Breast epithelium (tissue), 4 donors: ENCODE measurements at places on chromosomes 11 and 22.

DNA sequence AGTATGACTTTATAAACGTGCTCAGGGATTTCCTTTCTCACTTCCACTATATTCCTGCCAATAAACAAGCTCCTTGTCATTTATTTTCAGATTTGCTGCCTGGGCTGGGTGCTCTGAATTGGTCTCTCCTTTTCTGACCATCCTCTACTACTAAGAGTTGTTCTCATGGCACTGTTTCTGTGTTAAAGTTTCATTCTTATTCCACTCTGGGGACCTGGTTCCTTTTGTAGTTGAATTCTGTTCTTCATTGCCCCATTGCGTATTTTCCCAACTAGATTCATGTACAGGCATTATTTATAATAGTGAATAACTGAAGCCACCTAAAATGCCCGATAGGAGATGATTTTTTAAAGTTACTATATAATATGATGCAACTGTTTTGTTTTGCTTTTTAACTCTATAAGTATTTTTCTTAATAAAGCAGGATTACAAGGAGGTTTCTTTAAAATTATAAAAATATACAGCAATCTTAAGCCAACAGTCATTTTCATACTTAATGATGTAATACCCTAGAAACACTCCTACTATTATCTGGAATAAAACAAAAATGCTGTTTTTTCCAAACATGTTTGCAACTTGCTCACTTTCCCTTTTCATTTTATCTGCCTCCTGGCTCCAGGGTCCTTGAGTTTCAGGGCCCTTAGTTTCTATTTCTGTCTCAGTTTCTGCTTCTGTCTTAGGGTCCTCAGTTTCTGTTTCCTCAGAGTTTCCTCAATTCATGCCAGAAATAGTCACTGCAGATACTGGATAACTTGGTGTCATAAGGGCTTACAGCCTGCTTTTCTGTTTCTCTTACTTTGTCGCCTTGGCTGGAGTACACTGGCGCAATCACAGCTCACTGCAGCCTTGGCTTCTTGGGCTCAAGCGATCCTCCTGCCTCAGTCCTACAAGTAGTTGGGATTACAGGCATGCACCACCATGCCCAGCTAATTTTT lies 9.8 kb upstream of the FUT4 start:
- no peaks in the 10 kb centered on the region for H3K27me3 ChIP-seq
- H3K27ac ChIP-seq: no peak overlapping the region
- H3K4me1 ChIP-seq: no peaks in the 10 kb centered on the region
- no peaks in the 10 kb centered on the region for H3K36me3 ChIP-seq
- no peak for DNase-seq

DNA sequence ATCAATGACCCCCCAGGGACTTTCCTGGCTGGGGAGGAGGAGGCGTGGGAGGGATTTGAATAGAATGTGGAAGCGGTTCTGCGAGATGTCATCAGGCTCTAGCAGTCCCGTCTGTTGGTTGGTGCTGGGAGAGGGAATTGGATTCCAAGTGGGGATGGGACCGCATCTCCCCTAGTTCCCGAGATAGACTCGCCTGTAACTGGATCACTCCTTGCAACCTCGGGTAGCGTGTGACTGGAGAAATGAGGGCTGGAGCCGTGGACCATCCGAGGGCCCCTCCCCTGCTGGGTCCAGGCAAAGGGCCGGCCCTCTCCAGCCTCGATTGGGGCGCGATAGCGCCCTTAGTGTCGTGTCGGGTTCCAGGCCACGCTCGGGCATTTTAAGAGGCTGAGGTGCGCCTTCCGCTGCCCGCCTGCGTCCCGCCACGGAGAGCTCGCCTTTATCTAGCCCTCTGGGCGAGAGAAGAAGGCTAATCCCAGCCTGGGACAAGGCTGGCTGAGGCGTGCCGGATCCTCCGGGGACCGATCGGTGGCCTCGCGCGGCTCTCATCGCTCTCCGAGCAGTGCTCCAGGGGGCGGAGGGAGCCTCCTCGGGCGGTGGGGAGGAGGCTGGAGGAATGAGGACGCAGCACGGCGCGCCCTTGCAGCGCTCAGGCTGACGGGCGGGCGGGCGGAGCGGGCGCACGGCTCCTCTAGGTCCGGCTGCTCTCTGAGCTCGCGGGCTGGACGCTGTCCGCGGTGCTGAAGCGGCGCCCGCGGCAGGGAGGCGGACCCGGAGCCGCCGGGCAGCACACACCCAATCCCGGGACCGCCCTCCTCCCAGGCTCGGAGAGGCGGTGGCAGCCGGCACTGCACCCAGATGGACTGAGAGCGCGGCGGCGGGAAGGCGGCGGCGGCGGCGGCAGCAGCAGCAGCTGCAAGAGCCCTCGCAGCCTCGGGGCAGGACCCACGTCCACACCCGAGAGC lies 107.8 kb downstream of the OSBP2 start:
- DNase-seq: peak; percentile 57
- peaks cover 4% of the 10 kb centered on the region for H3K27me3 ChIP-seq
- H3K27ac ChIP-seq: no peak overlapping the region
- H3K4me3 ChIP-seq: peak overlapping the region; percentile 56

DNA sequence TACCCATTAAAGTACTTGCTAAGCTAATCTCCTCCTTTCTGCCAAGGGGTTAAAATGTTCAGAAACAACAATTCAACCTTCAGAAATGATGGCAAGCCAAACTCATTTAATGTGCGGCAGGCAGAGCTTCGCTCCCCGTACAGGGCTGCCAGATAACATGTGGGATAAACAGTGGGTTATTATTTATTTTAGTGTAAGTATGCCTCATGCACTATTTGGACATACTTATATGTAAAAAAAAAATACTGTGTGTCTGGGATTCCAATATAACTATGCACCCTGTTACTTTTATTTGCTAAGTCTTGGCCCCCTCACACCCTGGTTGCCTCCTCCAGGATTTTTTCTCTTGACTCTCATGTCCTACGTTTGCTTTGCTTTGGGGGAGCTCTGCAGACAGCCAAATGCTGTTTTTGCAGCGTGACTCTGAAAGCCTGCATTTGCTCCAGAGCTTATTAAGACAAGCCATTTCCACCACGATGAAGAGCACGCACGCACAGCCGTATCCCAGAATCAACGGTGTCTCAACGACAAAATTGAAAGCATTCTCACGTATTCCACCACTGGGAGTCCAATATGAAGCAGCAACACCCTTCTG lies 86.5 kb upstream of the SHANK2 start:
- DNase-seq: no peak
- peak overlapping the region; percentile 34 for H3K4me3 ChIP-seq
- H3K4me1 ChIP-seq: no peaks in the 10 kb centered on the region
- H3K27me3 ChIP-seq: no peaks in the 10 kb centered on the region

DNA sequence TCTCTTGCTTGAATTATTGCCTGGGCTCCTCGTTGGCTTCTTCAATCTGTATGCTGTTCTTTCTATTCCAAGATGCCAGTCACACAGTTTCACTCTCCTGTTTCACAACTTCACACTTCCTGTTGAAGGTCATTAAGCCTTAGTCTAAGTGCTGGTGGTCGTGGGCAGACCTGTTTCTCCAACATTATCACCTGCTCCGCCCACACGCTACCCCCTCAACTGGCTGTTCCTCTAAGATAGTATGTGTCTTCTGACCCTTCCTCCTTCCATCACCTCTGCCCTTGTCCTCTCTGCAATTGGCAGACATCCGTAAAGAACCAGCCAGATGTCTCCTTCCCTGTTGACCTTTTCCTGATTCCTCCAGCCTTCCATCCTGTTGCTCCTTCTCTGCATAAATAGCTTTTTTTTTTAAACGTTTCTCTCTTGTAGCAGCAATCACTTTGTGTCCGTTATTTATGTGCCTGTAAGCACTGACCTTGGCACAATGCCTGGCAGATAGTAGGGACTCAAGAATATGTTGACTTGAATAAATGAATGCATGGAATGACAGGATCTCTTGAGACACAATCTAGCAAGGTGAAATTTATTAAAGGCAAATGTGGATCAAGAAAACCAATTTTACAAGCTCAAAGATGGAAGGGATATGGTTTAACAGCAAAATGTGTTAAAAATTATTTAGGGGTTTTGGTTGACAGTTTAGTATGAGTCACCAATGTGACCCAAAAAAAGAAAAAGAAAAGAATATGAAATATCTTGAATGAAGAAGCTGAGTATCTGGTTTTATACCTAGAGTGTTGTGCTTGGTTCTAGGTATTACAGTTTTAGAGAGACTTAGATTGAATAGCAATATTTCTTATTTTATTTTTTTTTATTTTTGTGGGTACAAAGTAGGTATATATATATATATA lies 12.6 kb downstream of the DIXDC1 start:
- no peak for DNase-seq
- no peaks in the 10 kb centered on the region for H3K4me1 ChIP-seq
- no peak overlapping the region for H3K27ac ChIP-seq
- H3K4me3 ChIP-seq: no peak overlapping the region
- H3K27me3 ChIP-seq: no peaks in the 10 kb centered on the region

GRCh38 chr11:27705873-27706820 lies 5.9 kb upstream of the BDNF start:
- DNase-seq: no peak
- no peaks in the 10 kb centered on the region for H3K36me3 ChIP-seq
- no peaks in the 10 kb centered on the region for H3K4me1 ChIP-seq
- peaks cover 5% of the 10 kb centered on the region for H3K27me3 ChIP-seq

- H3K4me3 ChIP-seq: peak overlapping the region; percentile 63
- no peak overlapping the region for H3K27ac ChIP-seq
- DNase-seq: no peak
- no peaks in the 10 kb centered on the region for H3K36me3 ChIP-seq
- H3K27me3 ChIP-seq: peaks cover 11% of the 10 kb centered on the region
- peaks cover 9% of the 10 kb centered on the region for H3K4me1 ChIP-seq
Measured at GRCh38 chr11:19242179-19242932, 1.6 kb upstream of the E2F8 start.

DNA sequence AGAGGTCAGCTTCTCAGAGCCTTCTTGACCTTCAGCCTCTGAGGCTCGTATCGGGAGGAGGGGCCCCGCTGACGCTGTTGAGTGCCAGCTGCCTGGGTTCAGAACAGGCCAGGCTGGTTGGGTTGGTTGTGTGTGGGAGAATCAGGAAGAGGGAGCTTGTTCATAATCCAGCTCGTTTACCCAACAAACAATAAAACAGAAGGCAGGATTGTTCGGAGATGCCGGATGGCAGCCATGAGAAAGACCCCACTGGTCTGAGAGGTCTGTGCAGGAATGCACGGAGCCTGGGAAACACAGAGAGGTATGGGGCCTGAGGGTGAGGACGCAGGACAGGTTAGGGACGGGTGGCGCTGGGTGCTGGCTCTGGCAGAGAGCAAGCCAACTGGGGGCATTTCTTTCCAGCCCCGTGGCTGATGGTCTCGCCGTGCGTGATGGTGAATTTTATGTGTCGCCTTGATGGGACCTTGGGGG lies 31.6 kb upstream of the SHANK2 start:
- no peaks in the 10 kb centered on the region for H3K27me3 ChIP-seq
- H3K4me1 ChIP-seq: no peaks in the 10 kb centered on the region
- H3K36me3 ChIP-seq: no peaks in the 10 kb centered on the region
- H3K27ac ChIP-seq: peak overlapping the region; percentile 81
- DNase-seq: peak; percentile 87

DNA sequence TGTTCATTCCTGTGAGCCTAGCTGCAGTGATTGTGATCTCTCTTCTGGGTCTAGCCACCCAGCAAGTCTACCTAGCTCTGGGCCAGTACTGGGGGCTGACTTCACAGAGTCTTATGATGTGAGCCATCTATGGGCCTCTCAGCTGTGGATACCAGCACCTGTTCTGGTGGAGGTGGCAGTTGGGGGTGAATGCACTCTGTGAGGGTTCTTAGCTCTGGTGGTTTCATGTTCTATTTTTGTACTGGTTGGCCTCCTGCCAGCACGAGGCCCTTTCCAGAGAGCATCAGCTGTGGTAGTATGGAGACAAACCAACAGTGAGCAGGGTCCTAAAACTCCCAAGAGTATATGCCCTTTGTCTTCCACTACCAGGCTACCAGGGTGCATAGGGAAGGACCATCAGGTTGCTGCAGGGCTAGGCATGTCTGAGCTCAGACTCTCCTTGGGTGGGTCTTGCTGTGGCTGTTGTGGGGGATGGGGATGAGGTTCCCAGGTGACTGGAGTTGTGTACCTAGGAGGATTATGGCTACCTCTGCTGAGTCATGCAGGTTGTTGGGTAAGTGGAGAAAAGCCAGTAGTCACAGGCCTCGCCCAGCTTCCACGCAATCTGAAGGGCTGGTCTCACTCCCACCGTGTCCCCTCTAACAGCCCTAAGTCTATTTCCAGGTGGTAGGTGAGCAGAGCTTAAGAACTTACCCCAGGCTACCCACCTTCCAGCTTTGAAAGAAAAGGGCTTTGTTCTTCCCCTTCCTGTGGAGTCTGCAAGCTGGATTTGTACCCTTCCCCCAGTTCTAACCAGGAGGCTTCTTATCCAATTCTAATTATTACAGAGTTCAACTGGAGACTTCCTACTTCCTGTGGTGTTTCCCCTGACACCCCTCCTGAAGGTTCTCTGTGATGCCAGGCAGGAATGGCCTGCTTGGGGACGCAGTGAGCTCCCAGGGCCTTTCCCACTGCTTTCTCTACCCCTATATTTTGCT lies 250.7 kb downstream of the LUZP2 start:
- H3K4me3 ChIP-seq: no peak overlapping the region
- H3K36me3 ChIP-seq: no peaks in the 10 kb centered on the region
- no peak overlapping the region for H3K27ac ChIP-seq
- H3K4me1 ChIP-seq: no peaks in the 10 kb centered on the region
- no peaks in the 10 kb centered on the region for H3K27me3 ChIP-seq

DNA sequence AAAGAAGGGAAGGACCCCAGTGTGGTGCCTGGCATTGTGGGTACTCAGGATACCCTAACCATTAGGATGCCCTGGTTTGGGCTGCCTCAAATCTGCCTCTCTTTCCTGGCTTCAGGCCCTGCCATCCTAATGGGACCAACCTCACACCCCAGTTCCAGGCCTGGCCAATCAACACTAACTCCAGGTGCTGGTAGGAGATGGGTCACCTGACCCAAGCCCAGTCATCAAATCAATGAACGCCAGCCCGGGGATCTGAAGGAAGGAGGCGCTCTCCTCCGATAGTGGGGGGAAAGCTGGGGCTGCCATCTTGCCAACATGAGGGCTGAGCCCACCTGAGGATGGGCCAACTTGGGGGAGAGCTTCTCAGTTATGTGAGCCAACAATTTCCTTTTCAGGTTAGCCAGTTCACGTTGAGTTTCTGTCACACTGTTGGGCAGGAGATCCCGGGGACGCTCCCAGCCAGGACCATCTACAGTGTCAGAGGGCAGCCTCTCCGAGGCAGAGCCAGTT lies 12.7 kb downstream of the MFNG start:
- peaks cover 4% of the 10 kb centered on the region for H3K27me3 ChIP-seq
- DNase-seq: no peak
- no peak overlapping the region for H3K27ac ChIP-seq
- no peaks in the 10 kb centered on the region for H3K36me3 ChIP-seq

GRCh38 chr11:107679255-107680024 lies 32.4 kb downstream of the SLN start:
- no peak overlapping the region for H3K4me3 ChIP-seq
- H3K36me3 ChIP-seq: no peaks in the 10 kb centered on the region
- no peaks in the 10 kb centered on the region for H3K27me3 ChIP-seq
- no peaks in the 10 kb centered on the region for H3K4me1 ChIP-seq
- DNase-seq: no peak

GRCh38 chr22:38554281-38554680 lies 15.7 kb downstream of the DMC1 start:
- H3K27ac ChIP-seq: no peak overlapping the region
- no peaks in the 10 kb centered on the region for H3K36me3 ChIP-seq
- no peak overlapping the region for H3K4me3 ChIP-seq
- no peaks in the 10 kb centered on the region for H3K4me1 ChIP-seq
- DNase-seq: no peak

GRCh38 chr11:98630736-98631135 lies 390.0 kb upstream of the CNTN5 start:
- no peak for DNase-seq
